Transverse colon (tissue), 4 donors: ENCODE measurements at places on chromosomes 6 and 20.

GRCh38 chr6:157779705-157780604 is 43.1 kb upstream of the SNX9 start:
- no peak for DNase-seq

GRCh38 chr6:30712441-30712945 is 4.6 kb downstream of the MDC1 start:
- DNase-seq: no peak

GRCh38 chr6:8642131-8642530 is 206.8 kb upstream of the SLC35B3 start:
- DNase-seq: no peak

DNA sequence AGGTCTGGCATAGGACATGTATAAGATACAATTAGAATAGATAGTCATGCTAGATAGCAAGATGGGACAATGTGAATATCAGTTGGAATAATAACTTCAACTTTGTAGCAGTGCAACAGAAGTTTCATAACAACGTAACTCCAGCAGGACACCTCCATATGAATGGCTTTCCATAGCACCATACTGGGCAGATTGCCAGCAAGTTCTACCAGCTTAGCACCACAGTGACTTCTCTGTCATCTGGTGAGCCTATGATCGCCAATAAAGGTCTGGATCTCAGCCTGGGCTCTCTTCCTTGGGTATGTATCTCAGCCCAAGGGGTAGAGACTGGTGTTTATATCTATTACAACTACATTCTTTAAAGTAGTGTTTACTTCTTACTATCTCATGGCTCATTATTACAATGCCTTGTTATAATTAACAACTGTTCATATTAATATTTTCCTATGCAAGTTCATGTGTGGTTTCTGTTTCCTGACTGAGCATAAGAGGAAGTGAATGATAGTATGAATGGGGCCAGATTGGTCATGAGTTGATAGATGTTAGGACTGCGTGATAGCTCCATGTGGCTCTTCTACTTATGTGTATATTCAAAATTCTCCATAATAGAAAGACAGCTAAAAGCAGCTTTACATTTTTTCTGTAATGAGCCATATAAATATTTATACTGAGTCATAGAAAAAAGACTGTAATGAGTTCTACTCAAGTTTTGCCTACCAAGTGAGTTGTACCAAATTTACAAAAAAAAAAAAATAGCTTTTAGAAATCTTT is 22.9 kb downstream of the HTR1B start:
- DNase-seq: no peak

- DNase-seq: peak; percentile 74
These were observed 231.2 kb upstream of the PMEPA1 start for GRCh38 chr20:57940868-57941522.

GRCh38 chr20:38143646-38144554 is 21.2 kb downstream of the TGM2 start:
- DNase-seq: peak; percentile 81

GRCh38 chr6:79607000-79607399 is 24.1 kb upstream of the SH3BGRL2 start:
- DNase-seq: no peak

DNA sequence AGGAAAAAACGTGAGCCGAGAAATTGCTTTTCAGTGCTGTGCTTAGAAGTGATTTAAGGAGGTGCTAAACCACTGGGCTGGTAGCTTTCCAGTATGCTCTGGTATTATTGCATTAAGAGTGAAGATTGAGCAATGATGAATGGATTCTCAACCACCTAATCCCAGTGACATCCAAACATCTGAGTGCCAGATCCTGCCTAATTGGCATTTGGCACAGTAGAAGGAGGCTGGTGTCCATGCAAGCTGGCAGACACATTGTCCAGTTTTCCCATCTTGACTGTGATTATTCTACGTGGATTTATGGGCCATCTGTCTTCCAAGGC is 398.0 kb upstream of the PLCB4 start:
- DNase-seq: no peak

DNA sequence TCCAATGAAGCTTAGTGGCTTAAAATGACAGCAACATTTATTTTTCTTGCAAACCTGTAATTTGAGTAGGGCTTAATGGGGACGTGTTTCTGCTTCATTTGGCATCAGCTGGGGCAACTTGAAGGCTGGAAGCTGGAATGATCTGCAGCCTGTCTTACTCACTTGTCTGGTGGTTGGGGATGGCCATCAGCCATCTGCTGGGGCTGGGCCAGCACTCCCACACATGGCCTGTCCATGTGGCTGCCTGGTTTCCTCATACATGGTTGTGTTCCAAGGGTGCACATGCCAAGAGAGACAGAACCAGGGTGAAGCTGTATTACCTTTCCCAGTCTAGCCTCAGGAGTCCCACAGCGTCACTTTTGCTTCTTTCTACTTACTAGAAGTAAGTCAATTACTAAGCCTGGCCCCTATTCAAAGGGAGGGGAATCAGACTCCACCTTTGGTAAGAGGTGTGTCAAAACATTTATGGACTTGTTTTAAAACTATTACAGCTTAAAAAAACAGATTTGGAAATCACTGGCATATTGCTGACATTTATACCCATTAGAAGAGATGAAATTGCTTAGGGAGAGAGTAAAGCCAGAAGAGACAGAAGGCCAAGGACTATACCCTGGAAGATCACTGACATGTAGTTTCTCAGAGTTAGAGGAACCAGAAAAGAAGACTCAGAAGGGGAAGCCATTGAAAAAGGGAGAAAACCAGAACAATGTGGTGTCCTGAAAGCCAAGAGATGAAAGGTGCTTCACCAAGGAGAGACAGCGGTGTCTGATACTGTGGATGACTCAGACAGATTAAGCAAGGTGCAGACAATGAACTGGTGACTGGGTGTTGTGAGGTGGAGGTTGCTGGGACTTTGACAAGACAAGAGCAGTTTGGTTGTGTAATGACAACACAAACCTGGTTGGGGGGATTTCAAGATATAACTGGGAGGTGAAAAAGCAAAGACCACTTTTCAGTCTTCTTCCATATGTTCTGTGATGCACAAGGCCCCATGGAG is 345.2 kb downstream of the GJA1 start:
- no peak for DNase-seq

DNA sequence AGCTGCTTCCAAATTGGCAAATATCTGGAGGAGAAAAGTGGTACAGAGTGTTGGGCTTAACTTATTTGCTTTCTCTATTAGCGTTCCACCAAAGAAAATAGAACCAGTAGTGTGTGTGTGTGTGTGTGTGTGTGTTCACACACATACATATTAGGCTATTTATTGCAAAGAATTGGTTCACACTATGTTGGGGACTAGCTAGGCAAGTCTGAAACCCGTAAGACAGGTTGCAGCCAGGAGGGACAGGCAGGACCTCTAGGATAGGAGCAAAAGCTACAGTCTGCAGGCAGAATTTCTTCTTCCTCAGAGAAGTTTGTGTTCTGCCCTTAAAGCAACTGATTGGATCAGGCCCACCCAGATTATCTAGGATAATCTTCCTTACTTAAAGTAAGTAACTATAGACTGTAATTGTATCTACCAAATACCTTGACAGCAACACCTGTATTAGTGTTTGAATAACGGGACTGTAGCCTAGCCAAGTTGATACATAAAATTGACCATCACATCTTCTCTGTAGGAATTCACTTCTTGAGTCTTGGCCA is 12.8 kb downstream of the KCTD20 start:
- no peak for DNase-seq

- DNase-seq: no peak
These were observed 963.5 kb upstream of the SLC35B3 start for GRCh38 chr6:9398767-9399373.

- no peak for DNase-seq
These were observed 25.8 kb upstream of the PTPN1 start for GRCh38 chr20:50484271-50484976.

GRCh38 chr6:145823328-145823944 is 8.8 kb upstream of the FBXO30 start:
- no peak for DNase-seq

DNA sequence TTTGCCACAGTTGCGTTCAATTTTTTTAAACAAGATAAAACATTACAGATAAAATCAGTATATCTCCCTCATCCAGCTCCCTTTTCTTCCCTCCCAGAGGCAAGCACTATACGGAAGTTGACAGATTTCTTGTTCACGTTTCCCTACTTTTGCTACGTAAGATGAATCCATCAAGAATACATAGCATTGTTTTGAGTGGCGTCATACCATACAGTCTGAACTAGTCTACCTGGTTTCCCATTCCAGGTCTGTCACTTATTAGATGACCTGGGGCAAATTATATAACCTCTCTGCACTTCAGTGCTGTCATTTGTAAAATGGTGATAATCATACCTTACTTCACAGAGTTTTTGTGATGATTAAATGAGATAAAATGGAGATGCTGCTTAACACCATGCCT is 184.3 kb upstream of the SOX4 start:
- DNase-seq: no peak
